ENCODE measurements at places on chromosomes 2 and 18.

- no peak for DNase-seq
These were observed 30.3 kb downstream of the GPR75 start for GRCh38 chr2:53829273-53829979.

DNA sequence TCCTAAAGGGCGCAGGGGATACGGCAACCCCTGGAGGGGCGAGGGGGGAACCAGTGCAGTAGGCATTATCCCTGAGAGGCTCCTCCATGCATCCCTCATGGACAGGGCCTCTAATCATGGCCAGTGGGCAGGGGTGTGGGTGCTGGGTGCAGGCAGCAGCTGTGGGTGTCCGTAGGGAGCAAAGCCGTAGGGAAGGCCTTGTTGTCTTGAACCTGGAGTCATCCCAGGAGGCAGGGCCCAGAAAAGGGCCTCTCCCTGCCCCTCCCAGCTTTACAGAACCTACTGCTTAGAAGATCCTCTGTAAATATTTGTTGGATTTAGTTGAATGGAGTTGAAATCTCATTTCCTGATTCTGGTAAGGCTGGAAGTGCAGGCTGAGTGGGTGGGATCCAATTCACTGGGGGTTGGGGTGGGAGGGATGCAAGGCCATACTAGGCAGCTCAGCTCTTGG is 207.0 kb upstream of the HAAO start:
- DNase-seq, result no peak

GRCh38 chr2:201674298-201674697 is 24.1 kb downstream of the MPP4 start:
- DNase-seq, result no peak

DNA sequence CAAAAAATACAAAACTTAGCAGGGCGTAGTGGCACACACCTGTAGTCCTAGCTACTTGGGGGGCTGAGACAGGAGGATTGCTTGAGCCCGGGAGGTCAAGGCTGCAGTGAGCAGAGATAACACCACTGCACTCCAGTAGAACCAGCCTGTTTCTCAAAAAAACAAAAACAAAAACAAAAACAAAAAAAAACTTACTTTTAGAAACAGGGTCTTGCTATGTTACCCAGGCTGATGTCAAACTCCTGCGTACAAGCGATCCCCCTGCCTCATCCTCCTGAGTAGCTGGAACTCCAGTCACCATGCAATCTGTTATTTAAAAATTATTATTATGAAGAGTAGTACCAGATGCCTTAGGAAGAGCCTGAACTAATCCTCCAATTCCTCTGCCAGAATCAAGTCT is 35.0 kb upstream of the GLI2 start:
- no peak for DNase-seq

GRCh38 chr18:45232061-45232460 is 383.2 kb upstream of the SLC14A2 start:
- DNase-seq, result no peak

DNA sequence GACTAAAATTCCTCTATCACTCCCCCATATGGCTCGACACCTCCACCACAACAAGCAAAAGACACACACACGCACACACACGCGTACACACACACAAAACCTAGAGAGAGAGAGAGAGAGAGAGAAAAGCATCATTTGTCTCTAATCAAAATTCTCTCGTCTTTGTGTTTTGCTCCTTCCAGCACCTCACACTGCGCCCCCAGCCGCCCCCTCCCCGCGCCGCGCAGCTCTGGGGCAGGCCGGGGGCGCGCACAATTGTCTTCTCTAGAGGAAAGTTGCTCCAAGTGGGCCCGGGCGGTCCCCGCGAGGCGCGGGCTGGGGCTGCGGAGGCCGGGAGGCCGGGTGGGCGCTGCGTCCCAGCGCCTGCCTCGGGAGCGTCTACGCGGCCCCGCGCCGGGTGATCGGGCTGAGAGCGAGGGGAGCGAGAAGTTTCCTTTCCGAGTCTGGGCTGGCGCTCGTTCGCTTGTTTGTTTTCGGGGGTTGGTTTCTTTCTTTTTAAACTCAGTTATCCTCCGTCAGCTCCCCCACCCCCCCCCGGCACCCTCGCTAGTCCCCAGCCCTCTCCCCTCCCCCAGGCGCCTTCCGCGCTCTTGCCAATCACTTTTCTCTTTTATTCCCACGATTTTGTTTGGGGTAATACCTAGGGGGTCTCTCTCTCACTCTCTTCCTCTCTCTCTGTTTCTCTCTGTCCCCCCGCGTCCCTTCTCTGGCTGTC is 4.1 kb downstream of the ZEB2 start:
- DNase-seq, result no peak

- no peak for DNase-seq
These were observed 54.0 kb upstream of the PPP1CB start for GRCh38 chr2:28697602-28698149.

DNA sequence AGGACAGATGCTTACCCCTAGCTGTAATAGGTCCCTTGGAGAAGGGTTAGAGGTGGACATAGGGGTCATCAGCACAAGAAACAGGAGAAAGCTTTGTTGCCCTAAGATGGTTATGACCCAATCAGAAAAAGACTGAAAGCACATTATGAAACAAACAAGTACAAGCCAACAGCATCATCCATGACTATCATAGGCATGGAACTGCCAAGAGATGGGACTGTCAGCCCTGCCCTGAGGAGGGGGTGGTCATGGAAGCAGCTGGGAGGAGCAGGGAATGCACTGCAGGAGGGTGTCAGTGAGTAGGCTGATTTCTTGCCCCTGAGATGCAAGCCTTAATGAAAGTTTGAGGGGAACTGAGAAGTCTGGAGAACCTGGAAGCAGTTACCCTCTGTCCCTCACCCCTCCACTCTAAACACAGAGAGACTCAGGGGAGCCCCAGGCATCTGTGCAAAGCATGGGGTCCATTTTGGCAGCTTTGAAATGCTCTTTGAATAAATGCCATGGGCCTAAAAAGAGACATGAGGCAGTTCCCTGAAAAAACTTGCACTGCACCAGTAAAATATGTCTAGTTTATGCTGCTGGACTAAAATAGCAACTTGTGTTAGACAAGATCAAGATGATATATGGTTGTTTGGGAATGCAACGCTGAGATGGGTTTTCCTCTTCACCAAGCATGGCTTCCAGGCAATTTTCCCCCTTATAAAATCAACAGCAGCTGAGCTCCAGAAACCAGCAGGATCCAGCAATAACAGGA is 122.7 kb upstream of the ZFP36L2 start:
- no peak for DNase-seq

DNA sequence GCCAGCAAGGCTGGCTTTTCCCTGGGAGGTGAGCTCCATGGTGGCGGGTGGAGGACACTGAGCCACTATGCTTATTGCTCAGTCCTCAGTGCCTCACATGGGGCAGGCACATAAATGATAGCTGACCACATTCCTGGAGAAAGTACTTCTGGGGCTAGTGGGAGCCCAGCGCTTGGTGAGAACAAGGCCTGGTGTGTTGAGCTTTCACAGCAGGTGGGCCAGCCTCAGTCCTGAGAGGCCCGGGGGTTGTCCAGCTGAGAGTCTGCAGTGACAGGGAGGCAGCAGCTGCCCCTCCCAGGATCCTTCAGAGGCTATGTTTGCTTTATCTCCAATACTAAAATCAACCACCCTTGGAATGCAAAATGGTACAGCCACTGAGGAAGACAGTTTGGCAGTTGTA is 217.7 kb downstream of the ZBTB7C start:
- DNase-seq, result no peak
